Stimulated activated CD8-positive, alpha-beta memory T cell treated with anti-CD3 and anti-CD28 coated beads, Interleukin-7, amount 100 ng/mL, for 1 hour (primary cell): ENCODE measurements at places on chromosomes 1 and 21.

DNA sequence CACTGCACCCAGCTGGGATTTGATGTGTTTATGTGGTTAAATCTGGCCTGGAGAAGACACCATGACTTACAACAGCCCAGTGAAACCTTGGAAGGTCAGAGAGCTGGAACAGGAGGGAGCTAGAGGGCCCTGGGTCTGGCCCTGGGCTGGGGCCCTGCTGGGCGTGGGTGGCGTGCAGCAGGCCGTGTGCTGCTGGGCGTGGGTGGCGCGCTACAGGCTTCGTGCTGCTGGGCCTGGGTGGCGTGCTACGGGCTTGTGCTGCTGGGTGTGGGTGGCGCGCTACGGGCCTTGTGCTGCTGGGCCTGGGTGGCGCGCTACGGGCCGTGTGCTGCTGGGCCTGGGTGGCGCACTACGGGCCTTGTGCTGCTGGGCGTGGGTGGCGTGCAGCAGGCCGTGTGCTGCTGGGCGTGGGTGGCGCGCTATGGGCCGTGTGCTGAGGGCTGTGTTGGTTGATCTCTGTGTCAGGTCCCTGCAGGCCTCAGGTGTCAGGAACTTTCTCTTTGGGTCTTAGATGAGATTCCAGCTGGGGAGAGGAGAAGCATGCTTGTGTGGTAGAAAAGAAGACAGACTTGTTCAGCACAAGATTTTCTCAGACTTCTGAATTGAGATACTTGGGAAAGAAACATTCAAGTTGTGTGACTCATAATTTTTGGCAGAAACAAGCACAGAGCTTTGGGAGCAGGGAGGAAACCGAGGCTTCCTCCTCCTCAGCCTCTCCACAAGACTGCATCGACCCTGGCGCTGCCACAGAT lies 66.0 kb downstream of the COL18A1 start:
- no peak for DNase-seq

- DNase-seq = no peak
Observed at GRCh38 chr21:39666026-39666425, 53.3 kb downstream of the B3GALT5 start.

GRCh38 chr1:209685821-209686220 lies 10.6 kb downstream of the G0S2 start:
- no peak for DNase-seq

DNA sequence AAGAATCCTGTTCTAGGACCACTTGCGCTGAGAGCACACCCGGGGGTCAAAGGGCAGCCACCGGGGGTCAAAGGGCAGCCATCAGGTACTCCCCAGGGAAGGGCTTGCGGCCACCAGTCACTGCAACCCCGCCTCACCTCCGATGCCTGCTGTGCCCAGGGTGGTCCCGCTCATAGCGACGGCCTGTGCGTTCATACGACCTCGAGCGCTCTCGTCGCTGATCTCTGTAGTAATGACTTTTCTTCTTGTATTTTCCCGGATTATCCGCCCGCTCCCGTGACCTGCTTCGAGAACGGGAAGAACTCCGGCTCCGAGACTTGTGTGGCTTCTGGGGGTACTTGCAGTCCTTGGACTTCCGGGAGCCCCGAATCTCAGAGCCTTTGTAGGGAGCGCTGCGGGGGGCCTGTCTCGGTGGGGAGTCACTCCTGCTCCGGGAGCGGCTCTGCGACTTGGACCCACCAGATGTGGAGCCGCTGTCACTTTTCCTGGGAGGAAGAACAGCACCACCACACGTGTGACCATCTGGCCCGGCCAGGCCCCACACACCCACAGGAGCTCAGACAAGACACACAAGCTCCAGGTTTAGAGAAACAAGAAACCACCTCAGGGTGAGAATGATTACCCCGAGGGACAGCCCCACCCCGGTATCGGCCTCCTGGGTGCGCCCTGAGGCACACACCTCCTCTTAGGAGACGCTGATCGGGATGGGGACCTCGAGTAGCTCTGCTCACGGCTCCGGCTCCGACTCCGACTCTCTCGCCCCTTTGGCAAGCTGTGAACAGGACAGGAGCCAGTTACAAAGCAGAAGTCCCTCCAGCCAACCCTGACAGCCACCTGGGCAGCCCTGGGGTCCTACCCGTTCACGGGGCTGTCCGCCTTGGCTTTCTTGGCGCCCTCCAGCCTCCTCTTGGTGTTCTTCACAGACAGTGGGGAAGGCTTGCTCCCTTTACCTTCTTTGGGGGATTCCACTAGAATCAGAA lies 11.7 kb downstream of the CCNL2 start:
- no peak for DNase-seq

- no peak for DNase-seq
Observed at GRCh38 chr21:46218906-46219590, 9.5 kb downstream of the LSS start.

GRCh38 chr1:232593717-232594502 lies 36.0 kb downstream of the SIPA1L2 start:
- no peak for DNase-seq

DNA sequence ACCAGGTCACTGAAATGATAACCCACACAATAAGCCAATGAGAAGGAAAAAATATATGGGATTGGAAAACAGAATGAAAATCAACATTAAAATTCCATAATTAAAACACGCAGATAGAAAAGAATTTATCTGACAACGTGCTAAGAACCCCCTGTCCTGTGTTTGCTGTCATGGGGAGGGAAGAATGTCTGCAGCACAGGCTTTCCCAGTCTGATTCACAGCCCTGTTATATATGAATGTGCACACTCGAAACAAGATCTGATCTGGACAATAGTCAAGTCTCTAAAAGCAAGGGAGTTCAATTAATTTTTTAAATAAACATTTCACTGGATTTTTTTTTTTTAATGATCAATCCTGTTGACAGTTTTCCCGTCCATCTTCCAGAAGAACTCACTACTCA lies 220.0 kb downstream of the RERE start:
- DNase-seq = no peak

DNA sequence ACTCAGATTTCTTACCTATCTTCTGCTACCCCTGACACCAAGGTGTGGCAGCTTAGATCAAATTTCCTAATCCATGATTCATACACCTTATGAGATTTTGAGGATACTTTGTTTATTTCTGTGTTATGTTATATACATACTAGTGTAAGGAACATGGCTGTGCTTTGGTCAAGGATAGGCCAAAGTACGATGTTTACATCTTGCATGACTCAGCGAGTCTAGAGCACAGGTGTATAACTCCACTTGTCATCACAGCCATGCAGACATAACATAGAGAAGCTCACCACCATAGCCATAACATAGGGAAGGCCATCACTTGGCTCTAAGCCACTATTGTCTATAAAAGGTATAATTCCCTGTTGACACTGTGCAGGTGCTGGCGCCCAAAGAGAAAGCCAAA lies 61.2 kb downstream of the GBP6 start:
- DNase-seq = no peak

DNA sequence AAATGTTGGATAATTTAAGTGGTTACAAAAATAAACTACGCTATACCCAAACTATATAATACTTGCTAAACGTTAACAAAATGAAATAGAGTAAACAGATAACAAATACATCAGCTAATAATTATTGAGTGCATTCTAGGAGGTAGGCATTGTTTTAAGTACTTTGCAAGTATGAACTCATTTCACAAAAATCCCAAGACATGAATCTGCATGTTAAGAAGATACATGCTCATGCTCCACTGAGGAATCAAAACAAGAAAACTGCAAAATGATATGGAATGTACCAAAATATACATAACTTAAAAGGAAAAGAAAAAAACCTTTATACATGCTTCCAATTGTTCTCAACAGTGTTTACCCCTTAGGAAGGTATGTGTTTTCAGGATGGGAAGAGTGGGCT lies 2.5 kb downstream of the FRRS1 start:
- no peak for DNase-seq

- no peak for DNase-seq
Observed at GRCh38 chr1:84386716-84387479, 11.4 kb upstream of the DNASE2B start.

- DNase-seq = no peak
Observed at GRCh38 chr1:53112271-53112774, 30.1 kb downstream of the SLC1A7 start.

DNA sequence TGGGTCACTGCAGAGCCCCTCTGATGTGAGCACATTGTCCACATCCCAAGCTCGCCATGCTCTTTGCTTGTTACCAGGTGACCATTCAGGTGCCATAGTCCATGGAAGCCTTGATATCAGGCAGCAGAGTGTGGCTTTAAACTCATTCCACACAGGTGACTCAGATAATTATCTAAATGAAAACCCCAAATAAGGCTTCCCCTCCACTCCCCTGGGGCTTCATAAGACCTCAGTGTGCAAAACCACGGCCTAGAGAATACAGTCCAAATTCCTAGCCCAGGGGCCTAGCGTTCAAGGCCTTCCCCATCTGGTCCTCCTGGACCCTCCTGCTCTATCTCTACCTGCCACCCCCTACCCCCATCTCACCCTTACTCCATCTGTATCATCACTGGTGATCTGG lies 97.1 kb downstream of the ARHGEF10L start:
- DNase-seq = no peak

DNA sequence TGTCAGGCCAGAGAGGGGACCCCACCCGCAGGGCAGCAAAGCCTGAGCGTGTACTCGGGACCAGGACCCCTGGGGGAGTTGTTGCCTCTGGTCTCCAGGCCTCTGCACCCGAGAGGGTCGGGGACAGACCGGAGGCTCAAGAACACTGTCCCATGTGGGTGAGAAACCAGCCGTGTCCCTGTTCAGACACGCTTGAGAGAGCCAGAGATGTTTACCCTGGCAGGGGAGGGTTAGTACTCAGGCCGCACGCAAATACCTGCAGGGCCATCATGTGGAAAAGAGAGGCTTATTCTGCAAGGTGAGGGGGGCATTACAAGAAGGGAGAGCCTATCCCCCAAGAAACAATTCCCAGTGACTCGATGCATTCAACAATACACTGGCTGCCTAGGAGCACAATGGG lies 74.0 kb upstream of the ARHGEF16 start:
- no peak for DNase-seq

DNA sequence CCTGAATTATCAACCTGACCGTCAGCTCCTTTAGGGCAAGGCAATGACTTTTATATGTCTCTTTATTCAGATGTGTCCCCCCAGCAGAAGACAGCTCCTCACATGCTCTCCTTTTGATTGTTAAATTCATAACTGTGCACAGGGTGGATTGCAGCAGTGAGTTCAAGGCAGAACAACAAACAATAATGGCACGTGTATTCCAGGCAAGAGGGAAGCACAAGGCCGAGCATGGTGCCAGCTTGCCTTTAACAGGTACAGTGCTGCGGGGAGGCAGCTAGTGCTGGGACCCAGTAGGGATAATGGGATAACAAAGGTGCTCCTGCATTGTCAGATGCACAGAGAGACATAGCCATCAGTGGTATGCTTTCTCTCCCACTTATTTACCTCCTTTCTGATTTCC lies 248.4 kb downstream of the RHOU start:
- DNase-seq = no peak

- DNase-seq = no peak
Observed at GRCh38 chr1:119862276-119862675, 34.0 kb downstream of the ADAM30 start.

GRCh38 chr21:33821503-33822322 lies 93.9 kb downstream of the ATP5PO start:
- DNase-seq = no peak

DNA sequence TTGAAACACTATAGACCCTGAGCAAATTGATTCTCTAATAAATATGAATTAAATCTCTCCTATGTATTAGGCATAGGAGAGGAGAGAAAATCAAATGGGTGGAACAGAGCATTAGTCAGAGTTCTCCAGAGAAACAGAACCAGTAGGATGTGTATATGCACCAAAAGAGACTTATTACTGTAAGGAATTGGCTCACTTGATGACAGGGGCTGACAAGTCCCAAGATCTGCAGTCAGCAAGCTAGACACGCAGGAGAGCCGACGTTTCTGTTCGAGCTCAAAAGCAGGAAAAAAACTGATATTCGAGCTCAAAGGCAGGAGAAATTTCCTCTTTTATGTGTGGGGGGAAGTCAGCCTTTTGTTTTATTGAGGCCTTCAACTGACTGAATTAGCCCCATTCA lies 259.2 kb upstream of the KAZN start:
- no peak for DNase-seq

DNA sequence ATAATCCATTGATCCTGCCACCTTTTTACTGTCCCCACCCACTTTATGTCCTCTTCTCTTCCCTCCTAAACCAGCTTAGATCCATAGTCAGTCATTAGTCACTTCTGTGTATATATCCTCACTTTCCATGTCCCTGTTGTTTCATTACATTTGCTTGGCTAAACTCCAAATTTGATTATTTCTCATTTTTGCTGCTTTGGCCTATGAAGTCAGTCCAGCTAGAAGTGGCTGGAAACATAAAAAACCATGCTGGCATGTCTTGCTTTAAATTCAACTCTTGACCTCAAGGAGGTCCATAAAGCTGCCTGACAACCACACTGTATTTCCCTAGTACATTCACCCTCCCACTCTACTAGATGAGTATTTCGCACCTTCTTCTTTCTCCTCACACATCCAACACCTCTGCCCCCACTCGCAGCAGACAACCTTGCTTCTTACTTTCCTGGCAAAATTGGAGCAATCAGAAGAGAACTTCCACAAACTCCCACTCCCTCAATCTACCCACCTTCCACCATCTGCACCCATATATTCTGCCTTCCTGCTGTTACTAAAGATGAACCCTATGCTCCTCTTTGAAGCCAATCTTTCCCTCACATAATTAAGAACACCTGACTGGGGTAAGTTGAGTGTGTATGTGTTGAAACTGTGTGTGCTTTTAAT lies 72.1 kb downstream of the ZNF648 start:
- DNase-seq = no peak

- no peak for DNase-seq
Observed at GRCh38 chr1:5744341-5744740, 247.9 kb downstream of the NPHP4 start.

- no peak for DNase-seq
Observed at GRCh38 chr1:71881611-71882010, 400.7 kb downstream of the NEGR1 start.

- DNase-seq = no peak
Observed at GRCh38 chr21:44878053-44878982, 4.8 kb upstream of the PTTG1IP start.

DNA sequence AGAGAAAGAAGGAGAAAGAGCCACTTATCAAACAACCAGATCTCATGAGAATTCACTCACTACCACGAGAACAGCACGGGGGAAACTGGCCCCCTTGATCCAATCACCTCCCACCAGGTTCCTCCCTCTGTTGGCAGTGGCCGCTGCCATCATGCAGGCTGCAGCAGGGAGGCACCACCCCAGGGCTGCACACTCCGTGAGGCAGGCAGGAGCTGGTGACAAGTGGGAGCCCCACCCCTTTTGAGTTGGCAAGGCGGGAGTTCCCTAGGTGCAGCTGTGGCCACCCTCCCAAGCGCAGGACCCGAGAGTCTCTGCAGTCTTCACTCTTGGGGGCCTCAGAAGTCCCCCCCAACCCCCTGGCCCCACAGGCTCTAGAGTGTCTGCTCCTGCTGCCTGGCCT lies 83.9 kb upstream of the GJB5 start:
- no peak for DNase-seq

DNA sequence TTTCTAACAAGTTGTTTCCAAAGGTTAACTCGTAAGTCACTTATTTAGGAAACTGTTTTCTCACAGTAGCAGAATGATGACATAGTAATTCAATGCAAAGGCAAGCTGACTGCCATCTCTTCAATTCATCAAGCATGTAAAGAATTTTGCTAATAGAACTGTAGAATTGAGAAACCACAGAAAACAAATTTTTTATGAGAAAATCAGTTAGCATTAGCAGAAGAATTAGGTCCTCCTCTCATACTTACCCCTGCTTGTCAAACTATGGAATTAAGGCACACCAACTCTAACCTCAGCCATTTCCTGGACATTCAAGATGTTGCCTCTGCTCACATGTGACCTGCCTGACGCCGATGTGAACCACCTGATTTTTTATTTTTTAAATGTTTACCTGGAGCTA lies 115.2 kb downstream of the LRRC40 start:
- no peak for DNase-seq
